ENCODE measurements at places on chromosomes 13 and 19. TPM values are rescaled to one million over a fixed set of nuclear protein-coding genes. Genes with fewer than 3 reads are reported as not detected.

DNA sequence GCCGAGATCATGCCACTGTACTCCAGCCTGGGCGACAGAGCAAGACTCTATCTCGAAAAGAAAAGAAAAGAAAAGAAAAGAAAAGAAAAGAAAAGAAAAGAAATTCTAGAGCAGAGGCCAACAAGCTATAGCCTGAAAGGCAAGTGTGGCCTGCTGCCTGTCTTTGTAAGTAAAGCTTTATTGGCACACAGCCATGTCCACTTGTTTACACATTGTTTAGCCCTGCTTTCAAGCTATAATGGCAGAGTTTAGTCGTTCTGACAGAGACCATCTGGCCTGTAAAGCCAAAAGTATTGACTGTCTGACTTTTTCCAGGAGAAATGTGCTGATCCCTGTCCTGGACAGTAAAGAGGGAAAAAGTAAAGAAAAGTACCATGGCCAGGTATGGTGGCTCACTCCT lies 18.3 kb downstream of the NWD1 start:
- DNase-seq = no peak

- DNase-seq = peak; percentile 35
Observed at GRCh38 chr19:4032436-4032835, 24.9 kb downstream of the PIAS4 start.

DNA sequence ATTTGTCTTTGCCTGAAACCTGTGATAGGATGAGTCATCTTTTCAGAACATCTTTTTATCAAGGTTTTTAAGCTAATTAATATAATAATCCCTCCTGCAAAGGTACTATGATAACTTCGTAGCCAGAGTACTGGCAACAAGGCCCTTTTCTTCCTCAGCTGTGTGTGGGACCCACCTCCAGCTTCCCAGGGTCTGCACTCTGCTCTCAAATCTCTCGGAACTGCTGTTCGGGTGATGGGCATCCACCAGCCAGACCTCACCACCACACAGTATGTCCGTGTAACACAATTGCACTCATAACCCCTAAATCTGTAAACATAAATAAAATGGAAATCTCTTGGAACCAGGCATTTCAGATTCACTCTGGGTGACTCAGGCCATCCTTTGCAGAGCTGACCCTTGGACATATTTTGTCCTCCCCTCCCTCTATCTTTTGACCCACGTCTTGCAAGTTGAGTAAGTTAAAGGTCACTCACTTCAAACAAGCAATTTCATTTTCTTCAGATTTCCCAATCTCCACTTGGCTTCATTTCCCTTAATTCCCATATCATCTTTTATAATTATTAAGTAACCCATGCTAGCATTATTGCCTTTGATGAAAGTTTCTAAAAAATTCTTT lies 29.5 kb downstream of the COL4A1 start:
- DNase-seq = no peak

- DNase-seq = no peak
Observed at GRCh38 chr19:18292462-18292809, 11.0 kb upstream of the JUND start.

GRCh38 chr19:15869109-15869555 lies 28.7 kb downstream of the CYP4F2 start:
- no peak for DNase-seq

ERICH4 gene
- total RNA-seq = not detected

ZNF578 gene
- 3.4 TPM for total RNA-seq

KLK14 gene
- 9.5 TPM for total RNA-seq

CGB1 gene
- total RNA-seq = not detected

NCAN gene
- total RNA-seq = 0.49 TPM

Data from skin of body (tissue), 3 donors.